ENCODE measurements at places on chromosomes 1 and 21.
A peak's percentile ranks its signal among the peaks of the same experiment; 100 is the strongest.

DNA sequence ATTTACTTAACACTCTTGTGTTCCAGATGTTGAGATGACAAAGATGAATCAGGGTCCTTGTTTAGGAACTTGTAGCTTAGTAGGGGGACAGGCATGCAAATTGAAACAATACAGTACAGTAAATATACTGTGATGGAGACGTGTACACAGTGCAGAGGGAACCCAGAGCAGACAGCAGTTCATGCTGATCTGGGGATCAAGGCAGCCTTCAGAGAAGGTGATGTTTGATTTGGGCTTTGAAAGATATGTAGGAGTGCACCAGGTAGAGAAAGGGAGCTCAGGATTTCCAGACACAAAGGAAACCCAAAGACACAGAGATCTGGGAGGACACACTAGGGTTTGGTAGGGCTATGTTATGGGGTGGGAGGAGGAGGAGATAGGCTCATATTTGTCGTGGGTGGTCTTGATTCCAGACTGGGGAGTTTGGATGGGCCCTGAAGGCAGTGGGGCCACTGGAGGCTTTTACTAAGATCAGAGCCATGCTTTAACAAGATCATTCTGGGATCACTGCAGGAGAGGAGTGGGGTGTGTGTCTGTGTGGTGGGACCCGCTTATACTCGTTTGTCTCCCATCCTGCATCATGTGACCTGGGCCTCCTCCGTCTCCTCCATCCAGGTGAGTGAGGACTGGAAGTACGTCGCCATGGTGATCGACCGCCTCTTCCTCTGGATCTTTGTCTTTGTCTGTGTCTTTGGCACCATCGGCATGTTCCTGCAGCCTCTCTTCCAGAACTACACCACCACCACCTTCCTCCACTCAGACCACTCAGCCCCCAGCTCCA is 7.8 kb downstream of the CHRNB2 start:
- no peak for DNase-seq

GRCh38 chr1:188170411-188170810 is 1341.7 kb downstream of the PLA2G4A start:
- DNase-seq: no peak

DNA sequence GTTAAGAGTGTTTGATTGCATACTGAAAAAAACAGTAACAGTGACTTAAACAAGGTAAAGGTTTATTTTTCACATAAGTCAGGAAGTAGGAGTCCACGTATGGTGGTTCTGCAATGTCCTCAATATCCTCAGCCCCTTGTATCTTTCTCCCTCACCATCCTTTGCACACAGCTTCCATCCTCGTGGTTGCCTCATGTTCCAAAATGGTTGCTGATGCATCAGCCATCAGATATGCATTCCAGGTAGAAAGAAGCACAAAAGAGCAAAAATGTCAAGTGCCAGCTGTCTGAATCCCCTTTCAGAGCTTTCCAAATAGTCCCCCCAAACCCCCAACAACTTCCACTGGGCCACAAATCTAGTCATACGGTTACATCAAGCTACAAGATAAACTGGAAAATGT is 138.1 kb downstream of the SYF2 start:
- DNase-seq: no peak

DNA sequence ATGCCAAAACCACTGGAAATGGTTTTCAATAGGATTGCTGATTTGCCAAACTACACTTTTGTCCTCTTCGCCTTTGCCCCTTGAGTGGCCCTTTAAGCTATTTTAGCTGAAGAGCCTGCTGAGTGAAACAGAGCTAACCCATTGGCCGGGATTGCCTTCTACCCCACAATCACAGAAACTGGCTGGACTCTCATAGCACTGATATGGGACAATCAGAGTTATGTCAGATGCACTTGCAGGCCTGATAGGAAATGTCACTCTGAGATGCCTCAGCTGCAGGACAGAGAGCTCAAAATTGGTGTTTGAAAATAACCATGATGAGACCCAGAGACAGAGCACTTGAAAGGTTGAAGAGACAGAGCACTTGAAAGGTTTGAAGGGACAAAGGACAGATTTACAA is 354.4 kb downstream of the BRINP2 start:
- no peak for DNase-seq

DNA sequence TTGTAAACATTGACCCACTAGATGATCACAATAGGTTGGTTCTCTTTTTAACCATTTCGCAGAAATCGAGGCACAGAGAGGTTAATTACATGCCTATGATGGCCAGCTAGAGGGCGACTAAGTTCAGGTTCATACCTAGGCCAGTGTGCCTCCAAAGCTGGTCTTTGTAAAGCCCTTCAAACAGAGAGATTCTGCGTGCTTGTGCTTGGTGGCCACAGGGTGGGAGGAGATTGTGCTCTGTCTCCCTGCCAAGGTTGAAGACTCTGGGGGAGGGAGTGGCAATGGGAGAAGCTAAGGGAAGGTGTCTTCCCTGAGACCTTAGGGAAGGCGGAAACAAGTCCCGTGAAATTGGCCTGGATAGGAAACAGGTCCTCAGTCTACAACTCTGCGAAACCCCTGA is 59.1 kb upstream of the RBM15 start:
- no peak for DNase-seq

- DNase-seq: no peak
These were observed 253.9 kb downstream of the RHOU start for GRCh38 chr1:228989176-228989575.

DNA sequence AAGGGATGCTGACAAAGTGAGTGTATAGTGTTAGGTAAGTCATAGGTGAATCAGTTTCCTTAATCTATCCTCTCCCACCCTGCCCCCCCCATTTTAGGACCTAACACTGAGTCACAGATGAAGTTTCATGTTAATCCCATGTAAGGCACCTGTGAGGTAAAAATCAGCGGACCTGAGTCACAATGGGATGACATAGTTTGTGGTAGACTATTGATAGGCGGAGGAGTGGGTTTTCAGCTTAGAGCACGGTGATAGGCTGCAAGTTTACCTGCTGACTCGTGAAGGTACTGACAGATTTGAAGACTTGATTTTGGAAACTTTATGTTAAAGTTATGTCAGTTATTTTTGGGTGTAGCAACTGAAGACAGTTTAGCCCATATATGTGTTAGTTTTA is 1.7 kb downstream of the TOR1AIP1 start:
- no peak for DNase-seq

DNA sequence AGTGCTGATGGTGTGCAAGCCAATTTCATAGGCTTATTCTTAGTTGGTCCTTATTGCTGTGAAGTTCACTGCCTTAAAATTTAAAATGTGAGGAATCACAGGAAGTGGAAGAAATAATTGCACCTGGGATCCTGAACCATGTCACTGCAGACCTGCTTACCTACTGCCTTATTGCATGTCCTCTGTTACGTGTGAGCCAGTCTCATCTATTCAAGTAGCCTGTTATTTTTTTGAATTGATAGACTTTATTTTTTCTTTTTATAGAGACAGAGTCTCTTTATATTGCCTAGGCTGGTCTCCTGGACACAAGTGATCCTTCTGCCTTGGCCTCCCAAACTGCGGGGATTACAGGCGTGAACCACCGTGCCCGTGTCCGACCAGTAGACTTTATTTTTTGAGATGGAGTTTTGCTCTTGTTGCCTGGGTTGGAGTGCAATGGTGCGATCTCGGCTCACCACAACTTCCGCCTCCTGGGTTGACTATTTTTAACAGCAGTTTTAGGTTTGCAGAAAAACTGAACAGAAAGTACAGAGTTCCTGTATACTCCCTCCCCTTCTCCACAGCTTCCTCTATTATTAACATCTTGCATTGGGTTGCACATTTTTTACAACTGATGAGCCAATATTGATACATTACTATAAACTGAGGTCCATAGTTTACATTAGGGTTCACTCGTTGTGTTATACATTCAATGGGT is 14.0 kb upstream of the DISC1 start:
- peak; percentile 77 for DNase-seq

DNA sequence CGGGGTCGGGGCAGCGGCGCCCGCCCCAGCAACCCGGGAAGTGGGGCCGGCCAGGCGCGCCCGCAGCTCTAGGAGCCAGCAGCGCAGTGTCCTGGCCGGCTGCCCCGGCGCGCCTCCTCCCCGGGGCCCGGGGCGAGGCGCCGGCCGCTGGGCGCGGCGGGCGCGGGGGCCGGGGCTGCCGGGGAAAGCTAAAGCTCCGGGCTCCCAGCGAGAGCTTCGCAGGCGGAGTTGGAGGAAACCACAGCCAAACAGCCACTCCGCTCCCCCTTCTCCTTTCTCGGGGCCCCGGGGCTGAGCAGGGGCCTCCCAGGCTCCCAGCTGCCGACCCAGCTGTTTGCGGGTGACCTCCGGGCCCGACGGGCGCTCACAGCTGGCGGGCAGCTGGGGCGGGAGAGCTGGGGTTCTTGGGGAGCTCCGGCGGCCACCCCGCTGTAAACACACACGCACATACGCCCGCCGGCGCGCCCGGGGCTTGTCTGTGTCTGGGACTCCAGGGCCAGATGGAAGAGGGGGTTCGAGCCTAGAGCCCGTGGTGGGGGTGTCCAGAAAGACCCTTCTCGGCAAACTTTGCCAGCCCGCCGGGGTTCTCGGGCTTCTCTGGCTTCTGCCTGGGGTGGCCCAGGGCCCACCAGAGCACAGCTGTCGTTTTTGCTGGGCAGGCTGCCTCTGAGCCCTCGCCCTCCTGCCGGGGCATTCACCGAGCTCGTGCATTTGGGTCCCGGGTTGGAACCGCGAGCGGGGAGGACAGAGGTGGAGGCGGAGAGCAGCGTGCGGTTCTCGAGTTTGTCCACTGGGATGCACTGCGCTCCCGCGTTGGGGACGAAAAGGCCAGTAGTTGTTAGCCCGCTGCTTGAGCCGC is 1.5 kb downstream of the AJAP1 start:
- peak; percentile 7 for DNase-seq

GRCh38 chr1:226436472-226436854 is 28.6 kb upstream of the PARP1 start:
- no peak for DNase-seq

DNA sequence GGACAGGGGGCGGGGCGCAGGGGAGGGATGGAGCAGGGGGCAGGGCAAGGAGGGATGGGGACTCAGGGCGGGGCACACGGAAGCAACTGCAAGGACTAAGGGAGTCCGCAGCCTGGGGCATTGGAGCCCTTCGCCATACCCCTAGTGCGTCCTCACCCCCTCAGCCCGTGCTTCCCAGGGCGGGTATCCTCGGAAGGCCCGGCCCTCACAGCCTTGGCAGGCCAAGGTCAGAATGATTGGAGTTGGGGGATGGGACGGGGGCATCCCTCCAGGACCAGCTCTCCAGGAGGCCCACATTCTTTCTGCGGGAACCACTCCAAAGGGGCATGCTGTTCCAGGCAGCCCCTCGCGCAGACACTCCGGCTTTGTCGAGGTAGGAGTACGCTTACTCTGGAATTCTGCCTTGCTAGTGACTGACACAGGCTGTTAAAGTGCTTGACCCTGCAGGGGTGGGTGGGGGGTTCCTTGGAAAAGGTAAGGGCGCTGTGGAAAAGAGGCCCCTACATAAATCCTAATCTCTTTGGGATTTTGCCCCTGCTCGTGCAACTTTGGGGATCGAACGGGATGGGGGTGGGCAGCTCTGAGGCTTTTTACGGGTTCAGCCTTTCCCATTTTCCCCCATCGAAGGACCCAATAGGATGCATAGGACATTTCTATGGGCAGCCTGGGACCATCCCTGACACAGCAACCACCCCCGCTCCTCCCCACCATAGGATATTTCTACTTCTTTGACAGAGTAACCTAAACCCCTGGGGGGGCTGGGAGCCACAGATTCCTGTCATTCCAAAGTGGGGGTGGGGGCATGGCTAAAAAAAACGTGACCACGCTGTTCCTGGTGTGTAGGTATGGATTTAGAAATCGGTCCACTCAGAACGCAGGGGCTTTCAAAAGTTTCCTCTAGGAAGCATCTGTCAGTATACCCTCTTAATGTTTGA is 738 bp upstream of the TRIM11 start:
- no peak for DNase-seq

- DNase-seq: no peak
These were observed 39.9 kb downstream of the SIPA1L2 start for GRCh38 chr1:232589812-232590743.

DNA sequence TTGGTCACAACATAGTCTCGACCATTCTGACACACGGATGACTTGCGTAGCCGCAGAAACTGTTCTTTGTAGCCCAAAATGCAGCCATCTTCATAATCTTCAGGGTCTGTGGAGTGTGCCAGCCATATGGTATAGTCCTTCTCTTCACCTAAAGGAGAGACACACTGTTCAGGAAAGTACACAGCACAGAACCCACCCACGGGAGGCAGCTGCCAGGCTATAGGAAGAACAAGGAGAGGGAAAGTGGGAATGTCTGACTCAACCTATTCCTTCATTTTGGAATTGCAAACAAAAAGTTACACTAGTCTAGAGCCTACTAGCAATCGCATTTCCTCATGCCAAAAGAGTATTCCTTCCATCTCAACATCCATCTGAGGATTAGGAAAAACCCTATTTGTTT is 16.2 kb upstream of the MYBPHL start:
- DNase-seq: no peak

GRCh38 chr1:227785094-227785804 is 30.2 kb upstream of the PRSS38 start:
- DNase-seq: no peak

GRCh38 chr1:50438945-50439344 is 15.7 kb upstream of the DMRTA2 start:
- DNase-seq: no peak
